ENCODE measurements at places on chromosomes 6 and 20. TPM values are rescaled to one million over a fixed set of nuclear protein-coding genes. Genes with fewer than 3 reads are reported as not detected.
A peak's percentile ranks its signal among the peaks of the same experiment; 100 is the strongest.

DNA sequence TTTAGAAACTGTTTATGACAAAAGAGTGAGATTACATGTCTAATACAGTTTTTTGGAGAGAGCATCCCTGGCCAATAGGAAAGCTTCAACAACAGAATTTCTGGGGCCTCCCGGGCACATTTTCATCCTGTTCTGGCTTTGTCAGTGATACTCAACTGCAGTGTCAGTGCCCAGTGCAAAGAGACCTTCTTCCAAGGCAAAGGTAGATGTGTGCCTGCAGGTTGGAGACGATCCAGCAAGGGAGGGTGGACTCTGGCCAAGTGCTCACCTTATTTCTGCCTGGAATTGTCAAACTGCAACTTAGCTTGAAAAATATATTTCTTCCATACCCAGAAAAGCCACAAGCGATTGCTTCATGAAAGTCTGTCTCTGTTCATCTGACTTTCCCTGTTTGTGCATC, 211.6 kb upstream of the SNX9 start:
- DNase-seq: no peak

- DNase-seq: no peak
These were observed 50.2 kb upstream of the IFNGR1 start for GRCh38 chr6:137269347-137269746.

GRCh38 chr6:87600576-87600975, 10.6 kb downstream of the ORC3 start:
- DNase-seq: no peak

GRCh38 chr6:121485359-121485811, 49.9 kb downstream of the GJA1 start:
- peak; percentile 54 for DNase-seq

DNA sequence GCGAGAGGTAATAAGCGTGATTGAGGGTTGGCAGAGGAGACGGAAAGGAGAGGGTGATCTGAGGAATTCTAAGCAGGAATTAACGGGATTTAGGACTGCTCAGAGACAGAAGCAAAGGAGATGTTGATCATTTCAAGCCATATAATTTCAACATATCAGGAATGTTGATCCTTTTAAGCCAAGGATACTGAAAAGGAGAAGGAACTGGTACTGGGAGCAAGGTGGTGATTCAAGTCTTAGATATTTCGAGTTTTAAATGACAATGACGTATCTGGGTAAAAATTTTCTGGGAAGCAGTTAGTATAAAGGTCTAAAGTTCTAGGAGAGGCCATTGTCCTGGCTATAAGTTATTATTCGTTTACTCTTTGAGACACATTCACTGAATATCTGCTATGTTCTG, 91.3 kb upstream of the OGFRL1 start:
- DNase-seq: no peak

- no peak for DNase-seq
These were observed 7.4 kb downstream of the SNX9 start for GRCh38 chr6:157830354-157831017.

- DNase-seq: no peak
These were observed 3.7 kb upstream of the ARMH2 start for GRCh38 chr6:24802271-24803059.

DNA sequence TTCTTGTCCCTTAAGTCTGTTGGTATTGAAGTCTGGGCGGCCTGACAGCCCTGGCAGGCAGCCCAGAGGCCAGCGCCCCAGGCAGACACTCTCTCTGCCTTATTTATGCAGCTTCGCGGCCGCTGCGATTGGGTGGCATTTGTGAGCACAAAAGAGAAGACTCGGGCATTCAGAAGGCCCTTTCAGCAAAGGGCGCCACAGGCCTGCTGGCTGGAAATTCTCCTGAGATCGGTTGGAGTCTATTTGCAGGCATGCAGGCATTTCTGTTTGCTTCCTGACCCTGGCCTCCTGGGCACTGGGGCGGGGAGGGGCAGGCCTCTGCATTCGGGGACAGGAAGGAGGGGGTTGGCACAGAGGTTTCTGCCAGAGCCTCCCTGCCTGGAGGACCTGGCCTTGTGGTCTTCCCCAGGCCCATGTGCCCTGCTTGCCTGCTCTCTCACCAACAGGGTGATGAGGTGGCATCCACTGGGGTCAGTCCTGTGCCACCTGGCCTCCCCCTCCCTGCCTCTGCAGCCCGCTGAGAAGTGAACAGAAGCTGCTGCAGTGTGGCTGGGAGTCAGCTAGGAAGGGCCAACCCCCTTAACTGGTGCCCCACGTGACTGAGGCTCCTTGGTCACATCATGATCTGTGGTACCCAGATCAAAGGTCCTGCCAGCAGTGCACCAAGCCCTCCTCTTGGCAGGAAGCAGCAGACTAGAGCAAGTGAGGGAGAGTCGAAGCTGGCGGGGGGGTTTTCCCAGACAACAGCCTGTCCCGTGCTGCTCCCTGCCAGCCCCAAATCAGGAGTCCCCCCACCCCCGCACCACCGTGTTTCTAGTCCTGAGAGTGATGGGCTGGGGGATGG, 16.6 kb upstream of the CCDC167 start:
- no peak for DNase-seq

GRCh38 chr6:55726144-55726543, 147.2 kb upstream of the HMGCLL1 start:
- DNase-seq: no peak

GRCh38 chr6:168546151-168546550, 105.2 kb downstream of the SMOC2 start:
- DNase-seq: no peak

GRCh38 chr6:3661390-3661789, 90.1 kb downstream of the PXDC1 start:
- DNase-seq: no peak

DNA sequence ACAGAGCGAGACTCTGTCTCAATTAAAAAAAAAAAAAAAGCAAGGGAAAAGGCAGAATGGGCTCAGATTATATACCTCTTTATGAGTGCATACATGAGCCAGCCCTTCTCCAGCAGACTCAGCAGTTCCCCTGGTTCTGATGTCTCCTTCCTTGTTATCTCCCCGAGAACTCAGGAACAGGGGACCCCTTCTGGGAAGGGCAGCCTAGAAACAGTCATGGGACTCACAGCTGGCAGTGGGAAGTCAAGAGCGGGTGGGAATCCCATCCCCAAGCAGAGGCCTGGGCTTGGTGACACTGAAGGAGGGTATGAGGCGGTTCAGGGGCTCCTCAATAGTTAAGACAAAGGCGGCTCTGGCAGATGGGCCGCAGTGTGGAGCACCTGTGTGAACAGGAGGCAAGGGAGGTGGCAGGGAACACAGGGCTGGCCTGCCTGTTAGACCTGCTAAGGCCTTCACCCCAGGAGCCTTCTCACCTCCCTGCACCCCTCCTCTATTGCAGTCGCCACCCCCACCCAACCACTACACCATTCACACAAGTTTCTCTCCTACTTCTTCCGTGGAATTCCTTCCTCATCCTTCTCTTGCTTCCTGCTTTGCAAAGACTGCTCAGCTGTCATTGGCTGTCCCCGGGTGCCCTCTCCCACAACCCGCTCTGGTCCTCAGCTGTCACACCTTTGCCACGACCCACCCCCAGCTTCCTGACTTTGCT, 29.7 kb upstream of the MDFI start:
- DNase-seq: peak; percentile 27

GRCh38 chr6:14459315-14459714, 341.7 kb downstream of the CD83 start:
- no peak for DNase-seq

DNA sequence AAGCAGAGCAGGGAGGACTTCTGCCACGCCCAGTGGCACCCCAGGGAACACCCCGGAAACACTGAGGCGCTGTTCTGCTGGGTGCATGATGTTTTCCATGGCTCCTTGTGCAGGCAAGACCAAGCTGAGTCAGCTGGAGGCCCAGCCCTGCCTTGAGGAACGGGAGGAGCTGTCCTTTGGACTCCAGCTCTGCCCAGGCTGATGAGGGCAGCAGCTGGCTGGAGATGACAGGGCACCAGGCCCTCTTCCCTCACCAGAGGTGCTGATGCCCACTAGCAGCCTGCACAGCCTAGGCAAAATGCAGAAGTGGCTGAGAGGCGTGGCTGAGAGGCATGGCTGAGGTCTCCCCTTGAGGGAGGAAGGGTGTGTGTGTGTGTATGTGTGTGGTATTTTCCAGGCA, 2.4 kb downstream of the C6orf132 start:
- DNase-seq: no peak

GRCh38 chr20:18831830-18832499, 18.4 kb downstream of the SCP2D1 start:
- DNase-seq: no peak

DNA sequence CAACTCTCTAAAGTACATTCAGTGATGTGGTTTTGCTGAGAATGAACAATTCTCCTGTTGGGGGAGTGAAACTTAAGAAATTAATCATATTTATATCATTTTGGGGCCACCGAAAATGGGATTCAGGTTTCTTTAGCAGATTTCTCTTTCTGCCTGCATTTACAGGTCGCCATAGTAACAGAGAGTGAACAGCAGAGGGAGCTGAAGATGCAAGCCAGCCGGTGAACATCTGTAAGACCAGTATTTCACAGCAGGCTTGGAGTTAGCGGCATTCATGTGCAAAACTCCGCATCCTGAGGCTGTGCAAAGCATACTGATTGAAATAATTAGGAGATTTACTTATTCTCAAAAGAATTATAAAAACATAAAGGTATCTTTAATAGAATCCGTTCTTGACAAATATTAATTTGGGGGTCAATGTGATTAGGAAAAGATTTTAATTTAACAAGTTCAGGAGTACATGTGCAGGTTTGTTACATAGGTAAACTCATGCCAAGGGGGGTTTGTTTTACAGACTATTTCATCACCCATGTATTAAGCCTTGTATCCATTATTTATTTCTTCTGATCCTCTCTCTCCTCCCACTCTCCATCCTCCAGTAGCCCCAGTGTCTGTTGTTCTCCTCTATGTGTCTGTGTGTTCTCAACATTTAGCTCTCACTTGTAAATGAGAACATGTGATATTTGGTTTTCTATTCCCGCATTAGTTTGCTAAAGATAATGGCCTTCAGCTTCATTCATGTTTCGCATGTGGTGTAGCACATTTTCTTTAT, 17.8 kb upstream of the HSF2 start:
- DNase-seq: peak; percentile 66

Gene BPIFB1
- total RNA-seq: not detected

Gene HTR1E
- total RNA-seq: not detected

Gene ADGRF1
- total RNA-seq: 0.52 TPM

Gene STX7
- 41.0 TPM for total RNA-seq

Gene TDP2
- 47.2 TPM for total RNA-seq

Gene CARMIL1
- 26.5 TPM for total RNA-seq

Gene OSER1
- 82.3 TPM for total RNA-seq

Gene PNLDC1
- total RNA-seq: 0.32 TPM

Gene ENPP3
- total RNA-seq: not detected

Gene HCRTR2
- 0.63 TPM for total RNA-seq

Gene SFTA2
- total RNA-seq: 6.6 TPM

Gene TFAP2D
- total RNA-seq: not detected

Gene RNF39
- 0.23 TPM for total RNA-seq

Gene DNAAF9
- total RNA-seq: not detected

Gene PRKN
- not detected for total RNA-seq

Gene ELOVL2
- not detected for total RNA-seq
